ENCODE measurements at places on chromosomes 13 and 19.

DNA sequence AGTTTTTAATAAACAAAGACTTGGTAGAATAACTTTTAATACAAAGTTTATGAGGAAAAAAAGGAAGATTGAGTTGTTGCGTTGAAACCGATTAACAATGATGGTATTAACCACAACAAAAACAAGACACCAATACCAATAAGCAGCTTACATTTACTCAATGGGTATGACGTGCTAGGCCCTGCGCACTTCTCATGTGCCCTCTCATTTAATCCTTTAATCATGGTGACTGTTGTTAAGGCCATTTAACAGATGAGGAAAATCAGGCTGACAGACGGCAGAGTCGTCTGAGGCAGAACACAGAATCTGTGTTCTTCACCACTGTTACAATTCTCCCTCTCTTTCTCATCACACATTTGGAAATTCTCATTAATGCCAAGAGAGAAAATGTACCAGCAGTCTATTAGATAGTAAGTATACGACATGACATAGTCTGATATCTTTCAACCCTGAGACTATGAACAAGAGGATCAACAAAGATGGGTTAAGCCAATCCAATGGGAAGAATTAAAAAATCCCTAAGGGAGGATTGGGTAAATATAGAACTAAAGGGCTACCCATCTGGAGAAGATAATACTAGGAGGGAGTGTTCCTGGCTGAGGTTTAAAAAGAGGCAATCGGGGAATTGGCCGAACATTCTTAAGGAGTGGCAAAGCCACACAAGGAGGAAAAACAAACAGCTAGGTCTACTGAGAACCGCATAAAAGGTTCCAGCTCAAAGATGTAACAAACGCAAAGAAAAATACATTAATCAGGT is 54.0 kb downstream of the DOCK9 start:
- peak; percentile 66 for DNase-seq

GRCh38 chr19:39342647-39343305 is 555 bp downstream of the SAMD4B start:
- DNase-seq: no peak

- no peak for DNase-seq
Observed at GRCh38 chr19:43329989-43330388, 23.5 kb upstream of the CD177 start.

GRCh38 chr13:65965501-65965900 is 1264.6 kb downstream of the PCDH9 start:
- DNase-seq: no peak

- no peak for DNase-seq
Observed at GRCh38 chr13:37899753-37900152, 30.2 kb upstream of the TRPC4 start.

DNA sequence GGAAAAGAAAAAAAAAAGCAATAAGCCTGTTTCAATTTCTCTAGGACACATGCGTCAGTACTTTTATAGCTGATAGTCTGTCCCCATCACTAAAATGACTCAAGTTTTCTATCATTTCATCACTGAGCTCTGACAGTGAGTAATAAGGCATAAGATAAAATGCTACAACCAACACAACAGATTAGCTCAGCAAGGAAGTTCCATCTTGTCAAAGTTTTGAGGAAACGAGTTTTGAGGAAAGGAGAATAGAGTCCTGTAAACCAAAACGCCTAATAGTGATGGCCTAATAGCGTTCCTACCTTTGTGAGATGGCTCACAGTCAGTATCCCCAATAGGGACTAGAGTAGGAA is 145.1 kb downstream of the LACC1 start:
- DNase-seq: no peak

GRCh38 chr19:57103573-57104277 is 16.1 kb upstream of the USP29 start:
- DNase-seq: no peak

GRCh38 chr13:33785384-33785783 is 32.6 kb upstream of the RFC3 start:
- DNase-seq: no peak

GRCh38 chr13:50691681-50692263 is 151.7 kb downstream of the DLEU7 start:
- DNase-seq: no peak

DNA sequence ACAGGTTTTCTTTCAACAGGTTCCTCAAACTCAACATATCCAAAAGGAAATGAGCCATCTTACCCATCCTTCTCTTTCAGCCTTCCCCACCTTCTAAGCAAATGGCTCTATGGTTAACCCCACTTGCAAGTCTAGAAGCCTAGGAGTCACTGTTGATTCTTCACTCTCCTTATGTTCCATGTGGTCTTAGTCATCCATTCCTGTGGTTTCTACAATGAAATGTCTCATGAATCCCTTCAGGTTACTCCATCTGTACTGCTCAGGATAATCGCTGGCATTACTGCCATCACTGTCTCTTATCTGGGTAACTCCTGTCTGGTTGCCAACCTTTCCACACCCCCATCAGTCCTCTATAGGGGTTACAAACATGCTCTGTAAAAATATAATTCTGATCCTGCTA is 381.3 kb downstream of the ENOX1 start:
- DNase-seq: no peak

DNA sequence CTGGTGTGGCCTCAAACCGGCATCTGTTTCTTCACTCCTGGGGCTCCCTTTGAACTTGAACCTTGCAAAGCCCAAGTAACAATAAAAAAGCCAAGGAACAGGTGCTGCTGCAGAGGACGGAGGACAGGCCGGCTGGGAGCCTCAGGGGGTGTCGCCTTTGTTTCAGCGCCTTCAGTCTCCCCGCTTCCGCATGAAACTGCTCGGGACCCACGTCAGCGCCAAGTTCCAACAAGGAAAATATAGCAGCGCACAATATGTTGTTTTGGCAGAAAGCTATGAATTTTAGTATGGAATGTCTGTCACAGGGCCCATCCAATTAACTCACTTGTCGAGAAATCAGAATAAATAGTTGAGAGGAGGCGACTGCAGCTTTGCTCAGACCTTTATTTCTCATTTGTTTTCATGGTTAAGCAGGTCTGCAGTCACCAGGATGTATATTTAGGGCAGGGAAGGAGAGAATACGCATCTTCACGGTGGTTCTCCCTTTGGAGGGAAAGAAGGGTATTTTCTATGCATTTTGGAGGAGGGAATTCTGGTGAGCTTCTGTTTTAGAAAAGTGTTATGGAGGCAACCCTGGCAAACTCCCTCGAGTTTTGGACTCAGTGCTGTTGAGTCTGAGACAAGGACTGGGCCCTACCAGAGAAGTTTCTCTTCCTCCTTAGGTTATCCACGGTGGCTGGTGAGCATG is 34.3 kb upstream of the MEDAG start:
- no peak for DNase-seq

DNA sequence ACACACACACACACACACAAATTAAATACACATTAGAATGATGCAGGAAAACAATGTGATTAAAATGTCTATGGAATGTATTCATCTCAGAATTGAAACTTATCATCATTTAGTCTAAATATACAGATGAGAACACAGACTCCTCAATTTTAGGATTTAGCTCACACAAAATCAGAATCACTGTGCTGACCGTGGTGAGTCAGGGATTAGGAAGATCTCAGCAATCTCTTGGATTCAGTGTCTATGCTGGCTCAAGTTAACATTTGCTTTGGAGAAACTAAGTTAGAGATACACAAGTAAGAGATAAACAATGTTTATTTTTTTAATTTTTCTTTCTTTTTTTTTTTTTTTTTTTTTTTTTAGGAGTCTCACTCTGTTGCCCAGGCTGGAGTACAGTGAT is 323.6 kb downstream of the KLF12 start:
- DNase-seq: no peak

GRCh38 chr19:29576046-29576606 is 30.0 kb upstream of the POP4 start:
- no peak for DNase-seq

DNA sequence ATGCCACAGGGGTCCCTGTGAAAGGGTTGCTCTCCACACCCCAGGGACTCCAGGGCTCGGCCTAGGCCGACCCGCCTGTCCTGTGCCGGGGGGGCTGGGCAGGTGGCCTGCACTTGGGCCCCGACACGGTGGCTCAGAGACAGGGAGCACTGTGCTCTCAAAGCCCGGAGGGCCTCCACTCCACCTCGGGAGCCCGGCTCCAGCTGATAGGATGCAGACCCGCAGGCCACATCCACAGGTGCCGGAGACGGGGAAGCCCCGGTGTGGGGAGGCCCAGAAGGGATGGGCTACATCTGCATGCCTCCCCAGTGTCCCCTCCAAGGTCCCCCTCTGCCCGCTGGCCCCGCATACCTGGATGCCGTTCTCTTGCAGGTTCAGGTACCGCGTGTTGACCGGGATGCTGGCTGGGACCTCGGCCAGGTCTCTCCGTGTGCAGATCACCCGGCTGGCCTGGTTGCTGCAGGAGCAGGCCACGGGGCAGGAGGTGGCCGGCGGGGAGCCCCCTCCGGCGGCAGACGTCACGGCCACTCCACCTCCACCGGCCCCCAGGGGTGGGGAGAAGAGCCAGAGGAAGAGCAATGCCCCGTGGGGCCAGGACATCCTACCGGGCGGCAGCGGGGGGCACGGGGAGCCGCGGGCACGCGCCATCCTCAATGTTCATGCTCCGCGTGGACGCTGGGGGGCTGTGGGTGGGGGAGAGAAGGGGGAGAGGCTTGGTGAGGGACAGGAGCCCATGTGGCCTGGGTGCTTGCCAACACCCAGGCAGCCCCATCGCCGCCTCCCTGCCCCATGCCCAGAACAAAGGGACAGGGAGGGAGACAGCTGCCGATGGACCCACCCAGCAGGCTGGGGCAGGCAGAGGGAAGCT is 19.8 kb downstream of the LRRC4B start:
- DNase-seq: no peak

GRCh38 chr19:47095476-47096099 is 18.0 kb downstream of the ZC3H4 start:
- no peak for DNase-seq

DNA sequence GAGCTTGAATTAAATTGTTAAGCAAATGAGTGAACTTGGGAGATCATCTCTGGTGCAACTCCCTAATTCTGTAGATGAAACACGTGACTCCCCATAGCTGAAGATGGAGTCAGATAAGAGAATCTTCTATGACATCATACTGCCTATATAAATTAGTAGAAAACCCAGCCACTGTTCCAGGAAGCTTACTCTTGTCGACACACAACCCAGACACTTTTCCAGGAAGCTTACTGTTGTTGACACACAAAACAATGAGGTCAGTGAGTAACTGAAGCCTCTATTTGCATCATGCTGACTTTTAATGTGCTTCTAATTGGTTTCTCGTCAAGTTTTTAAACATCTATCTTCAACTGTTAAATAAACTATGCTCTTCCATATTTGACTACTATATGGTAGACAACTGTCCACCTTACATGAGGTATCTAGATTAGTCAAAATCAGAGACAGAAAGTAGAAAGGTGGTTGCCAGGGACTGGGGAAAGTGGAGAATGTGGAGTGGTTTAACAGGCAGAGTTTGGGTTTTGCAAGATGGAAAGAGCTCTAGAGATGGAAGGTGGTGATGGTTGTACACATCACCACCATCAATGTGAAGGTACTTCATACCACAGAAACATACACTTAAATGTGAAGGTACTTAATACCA is 168.2 kb downstream of the FGF14 start:
- no peak for DNase-seq

GRCh38 chr13:20127562-20128458 is 33.0 kb downstream of the GJA3 start:
- DNase-seq: no peak

DNA sequence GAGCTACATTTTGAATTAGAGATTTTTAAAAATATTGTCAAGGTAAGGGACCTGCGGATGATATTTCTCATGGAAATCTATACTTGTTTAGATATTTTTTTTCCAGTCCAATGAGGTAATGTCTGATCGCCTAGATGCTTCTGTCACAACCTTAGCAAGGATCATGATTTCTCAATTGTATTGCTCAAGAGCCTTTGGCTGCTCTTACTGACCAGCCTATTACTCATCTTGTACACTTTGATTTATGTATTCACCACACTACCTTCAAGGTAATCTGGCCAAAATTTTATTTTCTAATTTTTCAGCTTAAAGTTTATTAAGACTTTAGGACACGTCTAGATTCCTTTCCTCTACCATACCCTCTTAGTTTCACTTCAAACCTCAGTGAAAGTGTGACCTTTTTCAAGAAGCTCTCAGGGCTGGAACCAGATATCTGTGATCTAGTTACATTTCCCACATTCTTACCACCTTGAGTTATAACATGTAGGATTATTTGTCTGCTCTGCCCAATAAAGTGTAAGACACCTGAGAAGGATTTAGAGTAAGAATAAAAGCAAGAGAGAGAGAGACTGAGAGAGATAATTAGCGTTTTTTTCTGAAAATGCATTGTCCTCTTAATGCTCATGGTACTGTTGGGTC is 197.1 kb downstream of the ITGBL1 start:
- peak; percentile 40 for DNase-seq

DNA sequence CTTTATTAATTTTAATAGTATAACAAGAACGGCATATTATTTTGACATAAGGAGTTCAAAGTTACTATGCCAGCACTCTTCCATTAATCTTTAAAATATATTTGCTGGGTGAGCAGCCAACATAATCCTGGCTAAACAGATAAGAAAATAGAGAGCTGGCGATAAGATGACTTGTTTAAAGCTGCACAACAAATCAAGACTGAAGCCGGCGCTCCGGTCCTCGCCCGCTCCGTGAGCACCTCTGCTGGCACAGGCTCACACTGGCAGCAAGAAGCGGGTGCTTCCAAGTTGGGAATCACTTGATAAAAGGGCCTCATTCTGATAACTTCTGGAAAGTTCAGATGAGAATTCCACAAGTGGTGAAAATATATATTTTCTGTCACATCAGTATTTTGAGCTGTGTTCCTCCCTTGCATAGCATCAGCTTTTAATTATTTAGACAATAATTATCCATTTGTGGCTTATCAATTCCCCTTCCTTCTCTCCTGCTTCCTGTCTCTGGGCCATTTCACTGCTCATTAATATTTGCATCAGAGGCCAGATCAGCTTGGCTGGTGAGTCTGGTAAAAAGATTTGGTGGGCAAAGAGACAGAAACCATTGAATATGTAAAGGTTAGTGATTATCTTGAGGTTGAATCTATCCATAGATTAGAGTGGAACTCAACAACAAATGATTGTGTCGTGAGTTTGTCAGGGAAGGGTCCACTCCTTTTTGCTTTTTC is 205.3 kb downstream of the MZT1 start:
- no peak for DNase-seq

- no peak for DNase-seq
Observed at GRCh38 chr19:36421749-36422481, 3.5 kb upstream of the ZFP82 start.

GRCh38 chr13:31413516-31413915 is 213.7 kb downstream of the B3GLCT start:
- DNase-seq: no peak

DNA sequence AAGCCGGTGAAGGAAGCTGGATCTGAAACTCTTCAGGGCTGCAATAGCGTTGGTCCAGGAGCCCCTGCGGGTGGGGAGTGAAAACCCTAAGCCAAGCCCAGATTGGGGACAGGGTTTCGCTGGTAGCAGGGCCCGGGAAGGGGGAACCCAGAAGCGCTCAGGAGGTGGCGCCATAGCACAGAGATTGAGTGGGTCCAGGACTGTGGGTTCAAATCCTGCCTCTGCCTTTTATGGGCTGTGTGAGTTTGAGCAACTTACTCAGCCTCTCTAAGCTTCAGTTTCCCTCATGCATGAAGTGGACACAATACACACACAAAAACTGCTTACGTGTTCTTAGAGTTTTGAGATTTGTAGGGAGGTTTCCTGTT is 8.3 kb upstream of the SYCN start:
- no peak for DNase-seq
